Stimulated activated CD4-positive, alpha-beta T cell treated with anti-CD3 and anti-CD28 coated beads, Interleukin-4, amount 100 ng/mL, for 48 hours (primary cell): ENCODE measurements at places on chromosomes 11 and 22.

GRCh38 chr11:61587541-61587941 is 6.7 kb upstream of the SYT7 start:
- no peak for DNase-seq

- DNase-seq = no peak
Measured at GRCh38 chr22:28282405-28283067, 363.5 kb upstream of the PITPNB start.

- no peak for DNase-seq
Measured at GRCh38 chr11:70854901-70855556, 397.3 kb downstream of the SHANK2 start.

GRCh38 chr22:30472994-30473720 is 1.3 kb upstream of the SEC14L3 start:
- DNase-seq = no peak

DNA sequence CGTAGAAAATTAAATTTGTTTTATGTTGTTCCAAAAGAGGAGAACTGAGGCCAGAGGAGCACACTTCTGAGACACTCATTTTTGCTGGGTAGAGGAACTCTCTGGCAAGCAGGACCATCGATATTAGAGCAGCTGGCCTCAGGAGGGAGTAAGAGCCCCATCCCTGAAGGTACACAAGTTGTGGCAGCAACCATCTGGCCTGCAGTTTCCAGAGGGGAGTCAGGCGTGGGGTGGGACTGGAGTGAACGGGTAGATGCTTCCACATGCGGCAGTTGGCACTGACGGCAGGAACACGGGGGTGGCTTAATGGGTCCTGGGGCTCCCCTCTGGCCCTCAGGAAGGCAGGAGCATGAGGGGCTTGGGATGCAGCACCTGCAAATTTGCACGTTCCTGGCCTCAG is 13.2 kb upstream of the SSTR3 start:
- no peak for DNase-seq

DNA sequence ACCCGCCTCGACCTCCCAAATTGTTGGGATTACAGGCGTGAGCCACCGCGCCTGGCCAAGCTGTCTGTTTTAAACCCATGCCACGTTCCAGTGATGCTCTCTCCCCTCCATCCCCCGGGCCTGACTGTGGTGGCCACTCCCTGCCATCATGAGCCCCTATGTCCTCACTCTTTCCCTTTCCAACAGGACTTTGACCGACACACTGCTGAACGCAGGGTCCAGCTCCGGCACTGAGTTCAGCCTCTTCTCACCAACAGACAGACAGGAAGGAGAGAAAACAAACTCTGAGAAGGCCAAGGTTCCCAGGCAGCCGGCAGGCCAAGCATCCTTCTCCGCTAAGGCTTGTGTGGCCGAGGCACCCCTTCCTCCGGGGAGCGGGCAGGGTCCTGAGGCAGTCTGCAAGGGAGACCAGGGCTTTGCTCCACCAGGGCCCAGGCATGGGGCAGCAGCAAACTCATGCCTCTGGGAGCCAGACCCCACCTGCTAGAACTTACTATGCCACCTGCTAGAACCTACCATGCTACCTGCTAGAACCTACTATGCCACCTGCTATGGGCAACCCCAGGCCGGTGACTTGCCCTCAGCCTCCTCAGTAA is 152.7 kb downstream of the CRYBB2 start:
- no peak for DNase-seq

DNA sequence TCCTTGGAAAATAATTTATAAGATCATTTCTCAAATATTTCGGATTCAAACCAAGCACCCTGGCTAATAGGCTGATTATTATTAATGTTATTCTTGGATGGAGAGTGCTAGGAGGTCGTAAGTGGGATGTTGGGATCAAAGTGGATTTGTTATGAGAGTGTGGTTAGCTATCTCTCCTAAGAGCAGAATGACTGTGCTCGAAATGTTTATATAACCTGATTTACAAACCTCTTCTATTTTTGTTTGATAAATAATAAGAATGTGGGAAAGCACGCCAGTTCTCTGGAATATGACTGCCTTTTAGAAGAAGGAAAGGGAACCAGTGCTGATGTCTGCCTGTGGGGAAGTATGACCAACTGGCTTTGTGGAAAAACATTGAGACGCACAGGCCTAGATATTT is 527.5 kb downstream of the NTM start:
- no peak for DNase-seq

- DNase-seq = no peak
Measured at GRCh38 chr11:119585043-119585781, 143.8 kb downstream of the NECTIN1 start.

DNA sequence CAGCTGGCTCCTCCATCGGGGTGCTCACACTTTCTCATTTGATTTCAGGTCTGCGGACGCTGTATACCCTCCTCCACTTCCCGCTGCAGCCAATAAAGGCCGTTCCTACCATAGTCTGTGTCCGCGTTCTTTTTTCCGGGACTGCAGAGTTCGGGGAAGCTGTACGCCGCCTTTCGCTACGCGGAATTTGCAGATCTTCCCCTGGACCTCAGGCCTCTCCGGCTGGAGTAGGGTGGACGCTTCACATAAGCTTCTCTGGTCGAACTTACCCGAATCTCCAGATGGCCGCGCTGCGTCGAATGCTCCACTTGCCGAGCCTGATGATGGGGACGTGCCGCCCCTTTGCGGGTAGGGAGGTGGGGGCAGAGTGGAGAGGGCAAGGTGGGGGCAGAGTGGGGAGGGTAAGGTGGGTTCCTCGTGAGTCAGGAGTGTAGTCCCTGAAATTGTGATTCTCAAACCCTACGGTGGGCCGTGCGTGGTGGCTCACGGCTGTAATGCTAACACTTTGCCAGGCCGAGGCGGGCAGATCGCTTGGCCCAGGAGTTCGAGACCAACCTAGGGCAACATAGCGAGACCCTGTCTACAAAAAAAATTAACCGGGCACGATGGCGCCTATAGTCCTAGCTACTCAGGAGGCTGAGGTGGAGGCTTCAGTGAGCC is 617 bp downstream of the CSKMT start:
- DNase-seq = peak; percentile 44
